ENCODE measurements at places on chromosomes 7 and 10.

DNA sequence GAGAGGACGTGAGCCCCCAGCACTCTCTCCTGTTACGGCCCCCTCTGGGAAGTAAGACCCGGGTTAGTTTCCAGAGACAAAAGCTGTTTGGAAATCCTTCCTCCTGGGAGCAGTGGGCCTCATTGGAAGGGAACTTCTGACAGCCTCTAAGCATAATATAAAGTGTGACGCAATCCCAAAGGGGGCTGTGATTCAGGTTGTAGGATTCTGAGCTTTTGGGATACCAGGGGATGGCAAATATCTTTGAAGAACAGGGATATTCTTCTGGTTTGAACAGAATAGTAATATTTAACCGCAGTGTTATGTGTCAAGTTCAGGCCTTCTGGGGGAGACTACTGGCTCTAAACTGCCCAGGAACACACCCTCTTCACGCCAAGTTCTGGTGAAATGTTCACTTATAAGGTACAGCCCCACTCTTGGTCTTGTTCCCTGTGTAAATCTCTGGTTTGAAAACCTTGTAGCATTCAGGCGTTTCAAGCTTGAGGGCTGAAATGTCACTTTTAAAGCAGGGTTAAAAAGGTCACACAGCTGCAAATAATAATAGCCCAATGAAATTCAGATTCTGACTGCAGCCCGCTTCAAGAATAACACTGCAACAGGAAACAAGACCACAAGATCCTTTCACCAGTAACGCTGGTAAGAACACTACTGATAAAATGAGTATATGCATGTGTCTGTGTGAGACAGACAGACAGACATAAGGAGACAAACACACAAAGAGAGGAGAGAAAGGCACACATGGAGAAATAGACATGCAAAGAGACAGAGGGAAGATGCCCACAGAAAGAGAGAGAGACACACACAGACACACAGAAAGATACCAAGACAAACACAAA lies 69.0 kb downstream of the CREB5 start:
- no peak for DNase-seq

GRCh38 chr10:6347391-6347951 lies 144.7 kb downstream of the PFKFB3 start:
- no peak for DNase-seq

DNA sequence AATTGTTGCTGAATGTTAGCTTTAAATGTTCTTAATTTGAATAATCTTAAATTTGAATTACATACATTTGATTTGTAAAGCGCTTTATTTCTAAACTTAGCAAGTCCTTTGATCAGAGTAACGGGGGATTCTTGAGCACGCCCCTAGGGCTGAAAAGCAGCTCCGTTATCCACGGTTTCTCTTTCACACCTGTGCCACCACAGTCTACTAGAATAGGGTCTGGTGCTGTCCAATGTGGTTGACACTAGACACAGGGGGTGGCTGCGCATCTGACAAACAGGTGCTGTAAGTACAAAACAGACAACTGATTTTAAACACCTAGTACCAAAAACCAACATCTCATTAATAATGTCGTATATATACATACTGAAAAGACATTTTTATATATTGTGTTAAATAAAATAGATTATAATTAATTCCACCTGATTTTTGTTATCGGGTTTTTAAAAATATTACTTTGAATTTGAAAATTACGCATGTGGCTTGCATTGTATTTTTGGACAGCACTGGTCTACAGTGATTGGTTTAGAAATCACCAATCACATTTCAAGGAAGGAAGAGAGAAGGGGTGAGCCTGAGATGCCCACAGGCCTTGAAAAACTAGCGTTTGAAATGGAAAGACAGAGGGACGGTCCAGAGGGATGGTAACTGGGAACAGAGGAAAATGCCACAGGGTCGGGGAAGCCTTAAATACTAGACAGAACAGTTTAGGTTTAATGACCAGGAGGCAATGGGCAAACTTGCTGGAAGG lies 7.3 kb downstream of the SEPHS1 start:
- DNase-seq = no peak

GRCh38 chr10:68212721-68213352 lies 19.1 kb downstream of the ATOH7 start:
- DNase-seq = peak; percentile 33

- DNase-seq = no peak
These were observed 571.6 kb upstream of the MGMT start for GRCh38 chr10:128895473-128895872.

- no peak for DNase-seq
These were observed 31.5 kb downstream of the ORC5 start for GRCh38 chr7:104176332-104176731.

DNA sequence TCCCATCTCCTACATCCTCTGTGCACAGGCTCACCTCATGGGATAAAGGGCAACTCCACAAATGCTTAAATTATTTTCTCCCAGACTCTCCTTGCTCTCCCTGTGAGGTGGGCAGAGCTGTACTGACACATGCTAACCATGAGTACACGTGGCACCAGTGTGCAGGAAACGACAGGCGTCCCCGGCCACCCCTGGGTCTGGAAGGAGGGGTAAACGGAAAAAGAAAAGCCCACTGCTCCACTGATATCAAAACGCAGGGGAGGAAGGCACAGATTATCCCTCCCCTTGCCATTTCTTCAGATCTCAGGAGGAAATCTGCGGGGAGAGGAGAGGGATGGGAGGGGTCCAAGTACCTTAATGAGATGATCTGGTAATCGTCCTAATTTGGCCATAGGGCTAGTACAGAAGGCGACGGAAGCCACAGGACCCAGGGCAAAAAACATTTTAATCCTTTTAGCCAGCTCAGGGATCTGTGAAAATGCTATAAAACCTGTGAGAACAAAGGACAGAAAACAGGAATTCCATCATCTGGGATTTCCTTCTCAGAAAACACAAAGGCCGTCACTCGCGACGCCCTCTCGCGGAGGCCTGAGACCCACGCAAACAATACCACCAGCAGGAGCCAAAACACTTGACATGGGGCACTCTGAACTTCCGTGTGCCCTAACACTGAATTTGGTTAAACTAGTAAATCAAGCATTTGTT lies 17.8 kb upstream of the CH25H start:
- no peak for DNase-seq

DNA sequence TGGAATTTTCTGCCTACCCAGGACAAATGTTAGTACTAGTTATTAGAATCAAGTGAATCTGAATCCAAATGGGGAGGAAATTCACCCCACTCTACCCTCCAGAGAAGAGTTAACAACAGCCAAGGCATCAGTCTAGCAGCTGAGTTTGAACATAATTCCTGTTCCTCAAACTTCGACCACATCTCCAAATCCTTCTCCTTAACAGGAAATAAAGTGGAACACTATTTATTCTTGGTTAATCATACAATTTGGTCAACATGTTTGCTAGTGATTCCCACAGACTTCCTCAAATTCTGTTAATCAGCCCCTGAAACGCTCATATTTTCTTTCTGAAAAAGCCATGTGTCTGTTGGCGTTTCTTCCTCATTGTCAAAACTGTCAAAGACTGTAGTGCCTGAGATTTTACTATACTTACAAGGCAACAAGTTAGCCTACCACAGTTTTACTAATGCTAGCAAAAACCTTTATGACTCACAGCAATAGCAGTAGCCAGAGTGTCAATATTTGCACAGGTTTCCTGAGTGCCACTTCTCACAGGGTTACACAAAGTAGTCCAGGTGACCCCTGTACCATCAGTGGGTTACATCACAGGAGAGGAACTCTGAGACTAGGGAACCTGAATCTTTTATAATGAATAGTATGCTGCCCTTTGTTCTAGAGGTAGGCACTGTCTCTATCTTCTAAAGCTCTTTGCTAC lies 202.9 kb downstream of the GRM3 start:
- no peak for DNase-seq

DNA sequence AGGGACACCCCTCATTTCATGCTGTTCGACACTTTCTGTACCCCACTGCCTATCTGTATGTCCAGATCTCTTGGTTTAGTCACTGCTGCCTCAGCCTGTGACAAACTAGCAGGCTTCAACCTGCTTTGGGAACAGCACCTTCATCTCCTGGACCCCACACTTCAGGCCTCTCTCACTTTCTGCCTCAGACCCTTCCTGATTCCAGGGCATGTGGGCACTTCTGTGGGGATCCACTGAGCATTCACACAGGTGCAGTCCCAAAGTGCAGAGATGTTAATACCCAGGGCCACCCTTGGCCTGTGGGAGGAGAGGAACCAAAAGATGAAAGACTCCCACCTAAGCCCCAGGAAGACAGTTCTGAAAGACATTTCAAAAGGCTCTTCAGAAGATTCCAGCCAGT lies 29.4 kb upstream of the C10orf71 start:
- no peak for DNase-seq

DNA sequence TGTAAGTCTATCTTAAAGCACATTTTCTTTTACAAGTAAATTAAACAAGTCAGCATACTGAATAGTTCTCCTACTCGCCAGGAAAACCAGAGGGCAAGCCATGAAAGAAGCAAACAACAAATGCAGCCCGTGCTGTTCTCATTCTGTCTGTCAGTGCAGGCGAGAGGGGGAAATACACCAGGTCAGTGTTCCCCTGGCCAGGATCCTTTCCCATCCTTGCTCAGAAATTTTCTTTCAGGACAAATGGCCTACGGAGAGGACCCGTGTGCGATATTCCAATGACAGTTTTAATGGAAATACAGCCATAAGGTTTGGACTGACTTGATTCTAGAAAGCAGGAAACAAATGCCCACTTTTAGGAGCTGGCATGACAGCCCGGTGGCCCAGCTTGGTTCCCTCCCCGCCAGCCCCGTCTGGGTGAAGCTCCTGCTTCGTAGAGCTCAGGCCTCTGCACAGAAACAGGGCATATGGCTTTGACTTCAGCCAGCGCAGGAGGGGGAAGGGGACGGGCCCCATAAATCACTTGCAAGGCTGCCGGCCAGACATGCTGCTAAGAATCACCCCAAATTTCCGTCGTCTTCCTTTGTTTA lies 67.8 kb downstream of the FRMD4A start:
- DNase-seq = no peak

GRCh38 chr7:40780460-40780859 lies 645.7 kb downstream of the SUGCT start:
- no peak for DNase-seq

- DNase-seq = no peak
These were observed 29.5 kb downstream of the LYZL2 start for GRCh38 chr10:30600005-30600404.

GRCh38 chr10:131653140-131653539 lies 247.7 kb upstream of the PPP2R2D start:
- no peak for DNase-seq

DNA sequence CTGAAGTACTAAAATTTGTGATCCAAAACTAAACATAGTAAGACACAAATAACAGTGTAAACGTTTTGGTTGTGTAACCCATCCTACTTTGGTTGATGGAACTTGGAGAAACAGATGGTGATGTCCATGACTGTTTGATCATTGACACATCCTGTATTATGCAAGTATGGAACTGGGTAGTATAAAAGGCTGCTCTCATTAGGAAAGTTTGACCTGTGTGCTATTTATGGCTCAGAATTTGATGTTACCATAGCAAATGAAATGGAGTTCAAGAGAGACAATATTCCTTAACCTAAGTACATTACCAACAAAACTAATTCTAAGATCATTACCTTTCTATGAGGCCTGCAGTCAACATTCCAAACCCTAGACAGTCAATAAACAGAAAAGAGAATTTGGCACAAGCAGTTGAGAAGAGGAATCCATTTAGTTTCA lies 39.9 kb downstream of the DKK1 start:
- DNase-seq = no peak

- no peak for DNase-seq
These were observed 97.6 kb downstream of the TCERG1L start for GRCh38 chr10:131213741-131214505.

GRCh38 chr7:115678086-115678982 lies 352.2 kb downstream of the TFEC start:
- DNase-seq = no peak

DNA sequence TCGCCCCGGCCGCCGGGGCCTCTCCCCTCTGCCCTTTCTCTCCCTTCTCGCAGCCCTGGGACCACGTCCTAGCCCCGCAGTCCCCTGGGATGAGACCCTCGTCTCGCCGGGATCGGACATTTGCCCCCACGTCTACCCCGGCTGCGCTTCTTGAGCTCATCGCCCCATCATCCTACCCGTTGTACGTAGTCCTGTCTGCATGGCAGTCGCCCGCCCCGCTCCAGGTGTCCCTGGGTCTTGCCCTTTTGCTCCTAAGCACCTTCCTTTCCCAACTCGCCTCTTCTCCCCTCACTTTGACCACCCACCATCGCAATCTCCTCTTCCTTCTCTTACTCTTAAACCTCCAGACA lies 582 bp downstream of the TPST1 start:
- no peak for DNase-seq

DNA sequence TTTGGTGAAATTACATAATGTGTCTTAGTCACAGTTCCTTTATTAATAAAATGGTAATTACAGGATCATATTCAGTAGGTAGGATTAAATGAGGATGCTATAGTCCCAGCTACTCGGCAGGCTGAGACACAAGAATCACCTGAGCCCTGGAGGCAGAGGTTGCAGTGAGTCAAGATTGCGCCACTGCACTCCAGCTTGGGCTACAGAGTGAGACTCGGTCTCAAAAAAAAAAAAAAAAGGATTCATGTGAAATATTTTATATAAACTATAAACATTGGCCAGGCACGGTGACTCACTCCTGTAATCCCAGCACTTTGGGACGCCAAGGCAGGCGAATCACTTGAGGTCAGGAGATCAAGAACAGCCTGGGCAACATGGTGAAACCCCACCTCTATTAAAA lies 197.9 kb downstream of the IMMP2L start:
- no peak for DNase-seq

DNA sequence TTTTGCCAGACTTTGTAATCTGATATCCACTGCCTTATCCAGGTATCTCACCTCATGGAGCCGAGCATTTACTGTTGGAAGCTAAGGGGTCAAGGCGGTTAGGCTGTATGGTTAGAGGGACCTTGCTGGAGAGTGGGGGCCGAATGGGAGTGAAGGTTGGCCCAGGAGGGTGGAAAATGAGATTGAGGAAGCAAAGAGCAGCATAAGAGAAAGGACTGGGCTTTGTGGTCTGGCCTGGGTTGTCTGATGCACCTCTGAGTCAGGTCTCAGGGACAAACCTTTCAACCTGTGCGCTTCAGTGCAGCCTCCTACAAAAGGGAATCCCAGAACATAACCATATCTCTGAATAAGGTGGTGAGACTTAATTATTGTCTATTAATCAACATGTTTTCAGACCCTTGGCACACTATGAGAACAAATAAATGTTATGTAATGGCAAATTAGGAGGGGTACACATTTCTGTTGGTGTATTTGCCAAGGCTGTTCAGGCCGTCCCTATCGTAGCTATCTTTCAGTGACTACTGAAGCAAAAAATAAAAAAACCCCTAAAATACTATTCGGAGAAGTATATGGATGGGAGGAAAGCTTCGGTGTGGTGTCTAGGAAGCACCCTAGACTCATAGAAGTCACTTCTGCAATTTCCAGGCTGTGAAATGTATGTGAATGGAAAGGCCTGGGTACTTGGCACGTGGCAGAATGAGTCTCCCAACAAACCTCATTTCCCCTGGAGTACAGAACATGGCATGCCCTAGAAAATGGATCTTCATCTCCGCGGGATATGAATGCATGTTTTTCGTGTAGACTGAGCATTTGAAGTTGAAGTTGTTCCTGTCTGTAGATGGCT lies 4.3 kb downstream of the CAMK1D start:
- no peak for DNase-seq
